ENCODE measurements at places on chromosomes 7 and 10.

GRCh38 chr10:23610626-23611307 lies 171.9 kb downstream of the OTUD1 start:
- H3K27ac ChIP-seq, result peak overlapping the region; percentile 32
- no peak overlapping the region for H3K4me3 ChIP-seq
- H3K4me1 ChIP-seq, result no peaks in the 10 kb centered on the region

DNA sequence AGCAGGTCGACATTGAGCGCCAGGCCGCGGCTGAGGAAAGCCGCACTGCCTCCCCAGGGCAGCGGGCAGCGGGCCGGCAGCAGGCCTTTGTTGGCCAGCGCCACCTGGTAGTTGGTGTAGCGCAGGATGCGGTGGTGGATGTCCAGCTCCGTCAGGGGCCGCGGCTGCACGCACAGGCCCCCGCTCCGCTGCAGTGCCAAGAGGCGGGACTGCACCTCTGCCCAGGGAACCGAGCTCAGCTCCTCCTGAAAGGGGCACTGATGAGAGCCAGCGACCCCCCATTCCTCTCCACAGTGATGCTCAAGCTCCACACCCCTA lies 5.2 kb downstream of the ATG9B start:
- no peak for DNase-seq
- H3K27ac ChIP-seq, result no peak overlapping the region
- peaks cover 29% of the 10 kb centered on the region for H3K4me1 ChIP-seq
- H3K27me3 ChIP-seq, result peaks cover 52% of the 10 kb centered on the region
- peak overlapping the region; percentile 43 for H3K4me3 ChIP-seq
- no peaks in the 10 kb centered on the region for H3K36me3 ChIP-seq

DNA sequence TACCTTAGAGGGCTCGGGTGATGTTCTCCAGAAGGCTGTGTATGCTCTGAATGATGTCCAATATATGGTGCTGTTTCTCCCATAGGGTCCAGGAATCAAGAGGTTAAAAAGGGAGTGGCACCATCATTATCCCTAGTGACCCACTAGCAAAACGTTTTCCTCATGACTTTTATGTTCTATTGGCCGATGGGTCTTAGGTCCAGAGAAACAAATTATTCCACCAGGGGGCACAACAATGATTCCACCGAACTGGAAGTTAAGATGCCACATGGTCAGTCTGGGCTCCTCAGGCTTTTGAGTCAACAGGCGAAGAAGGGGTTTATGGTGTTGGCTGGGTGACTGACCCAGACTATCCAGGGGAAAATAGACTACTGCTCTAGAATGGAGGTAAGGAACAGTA lies 256.1 kb downstream of the COBL start:
- DNase-seq, result no peak
- no peaks in the 10 kb centered on the region for H3K4me1 ChIP-seq
- H3K27ac ChIP-seq, result no peak overlapping the region
- no peaks in the 10 kb centered on the region for H3K36me3 ChIP-seq
- no peaks in the 10 kb centered on the region for H3K27me3 ChIP-seq

DNA sequence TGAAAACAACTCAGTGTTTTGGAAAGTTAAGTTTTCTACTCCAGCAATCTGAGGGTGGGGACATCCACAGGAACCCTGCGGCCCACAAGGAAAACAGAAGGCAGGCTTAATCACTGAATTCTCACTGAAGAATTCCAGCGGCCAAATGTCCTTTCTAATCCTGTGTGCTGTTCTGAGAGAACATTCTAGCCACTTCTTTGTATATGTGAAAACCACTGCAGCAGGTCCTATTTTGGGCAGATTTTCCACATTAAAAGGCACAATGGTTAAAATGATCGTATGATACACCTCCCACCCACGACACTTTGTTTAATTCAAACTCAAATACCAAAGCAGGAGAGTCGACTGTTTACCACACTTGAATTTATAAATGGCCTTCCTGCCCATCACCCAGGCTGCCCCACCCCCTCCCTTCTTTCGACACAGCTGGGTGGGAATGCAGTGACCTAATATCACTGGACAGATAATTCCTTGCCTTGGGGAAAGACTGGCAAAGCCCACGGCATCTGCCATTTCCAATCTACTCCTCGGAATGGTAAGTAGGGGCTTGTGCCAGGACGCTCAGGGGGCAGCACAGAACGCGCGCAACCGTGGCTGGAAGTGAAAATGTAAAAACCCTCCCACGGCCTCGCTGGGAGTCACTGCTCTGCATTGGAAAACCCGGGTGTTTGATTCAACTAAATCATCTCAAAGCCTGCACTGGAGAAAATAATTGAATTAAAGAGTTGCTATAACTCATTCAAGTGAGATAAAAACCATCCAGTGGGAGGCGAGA lies 67.0 kb downstream of the CTBP2 start:
- H3K27ac ChIP-seq, result peak overlapping the region; percentile 53
- H3K4me1 ChIP-seq, result peaks cover 33% of the 10 kb centered on the region
- no peak overlapping the region for H3K4me3 ChIP-seq
- H3K27me3 ChIP-seq, result no peaks in the 10 kb centered on the region
- H3K36me3 ChIP-seq, result no peaks in the 10 kb centered on the region

GRCh38 chr10:131666091-131666490 lies 234.7 kb upstream of the PPP2R2D start:
- no peak overlapping the region for H3K4me3 ChIP-seq
- no peaks in the 10 kb centered on the region for H3K36me3 ChIP-seq
- no peak for DNase-seq
- peaks cover 4% of the 10 kb centered on the region for H3K27me3 ChIP-seq
- no peak overlapping the region for H3K27ac ChIP-seq

GRCh38 chr7:131109011-131109758 lies 218.5 kb upstream of the MKLN1 start:
- no peaks in the 10 kb centered on the region for H3K36me3 ChIP-seq
- peak overlapping the region; percentile 99 for H3K4me3 ChIP-seq
- peaks cover 47% of the 10 kb centered on the region for H3K4me1 ChIP-seq
- peak overlapping the region; percentile 100 for H3K27ac ChIP-seq

GRCh38 chr7:151468217-151469018 lies 28.5 kb upstream of the CRYGN start:
- peaks cover 4% of the 10 kb centered on the region for H3K4me1 ChIP-seq
- H3K4me3 ChIP-seq, result no peak overlapping the region
- H3K27ac ChIP-seq, result no peak overlapping the region
- H3K27me3 ChIP-seq, result no peaks in the 10 kb centered on the region

- H3K36me3 ChIP-seq, result no peaks in the 10 kb centered on the region
- H3K4me3 ChIP-seq, result no peak overlapping the region
- H3K4me1 ChIP-seq, result peaks cover 6% of the 10 kb centered on the region
- H3K27me3 ChIP-seq, result no peaks in the 10 kb centered on the region
Measured at GRCh38 chr7:33448035-33448434, 318.7 kb downstream of the BBS9 start.

GRCh38 chr7:20798081-20798693 lies 11.5 kb upstream of the SP8 start:
- no peaks in the 10 kb centered on the region for H3K36me3 ChIP-seq
- no peak overlapping the region for H3K27ac ChIP-seq
- peaks cover 80% of the 10 kb centered on the region for H3K27me3 ChIP-seq
- DNase-seq, result no peak
- H3K4me3 ChIP-seq, result peak overlapping the region; percentile 60

DNA sequence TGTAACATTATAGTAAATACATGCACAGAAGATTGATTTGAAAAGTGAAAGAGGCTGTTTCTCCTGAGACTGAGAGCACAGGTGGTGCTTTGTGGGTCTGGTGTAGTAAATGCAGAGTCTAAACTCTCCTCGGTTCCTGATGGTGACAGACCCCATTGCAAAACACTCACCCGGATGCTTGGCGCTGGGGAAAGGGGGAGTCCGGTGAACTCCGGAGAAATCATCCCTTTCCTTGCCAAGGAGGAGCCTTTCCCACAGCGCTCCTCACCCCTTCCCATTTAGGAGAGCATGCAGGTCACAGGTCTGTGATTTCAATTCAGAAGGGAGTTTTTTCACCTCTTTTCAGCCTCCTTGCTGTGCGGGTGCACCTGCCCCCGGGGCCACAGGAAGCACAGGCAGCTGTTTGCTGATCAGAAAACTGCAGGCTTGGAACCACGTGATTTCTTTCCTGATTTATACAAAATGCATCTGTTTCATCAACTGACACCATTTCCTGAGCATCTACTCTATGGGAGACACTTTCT lies 75.6 kb upstream of the LYZL2 start:
- no peak overlapping the region for H3K4me3 ChIP-seq
- no peaks in the 10 kb centered on the region for H3K27me3 ChIP-seq
- DNase-seq, result no peak
- no peaks in the 10 kb centered on the region for H3K4me1 ChIP-seq
- no peaks in the 10 kb centered on the region for H3K36me3 ChIP-seq

DNA sequence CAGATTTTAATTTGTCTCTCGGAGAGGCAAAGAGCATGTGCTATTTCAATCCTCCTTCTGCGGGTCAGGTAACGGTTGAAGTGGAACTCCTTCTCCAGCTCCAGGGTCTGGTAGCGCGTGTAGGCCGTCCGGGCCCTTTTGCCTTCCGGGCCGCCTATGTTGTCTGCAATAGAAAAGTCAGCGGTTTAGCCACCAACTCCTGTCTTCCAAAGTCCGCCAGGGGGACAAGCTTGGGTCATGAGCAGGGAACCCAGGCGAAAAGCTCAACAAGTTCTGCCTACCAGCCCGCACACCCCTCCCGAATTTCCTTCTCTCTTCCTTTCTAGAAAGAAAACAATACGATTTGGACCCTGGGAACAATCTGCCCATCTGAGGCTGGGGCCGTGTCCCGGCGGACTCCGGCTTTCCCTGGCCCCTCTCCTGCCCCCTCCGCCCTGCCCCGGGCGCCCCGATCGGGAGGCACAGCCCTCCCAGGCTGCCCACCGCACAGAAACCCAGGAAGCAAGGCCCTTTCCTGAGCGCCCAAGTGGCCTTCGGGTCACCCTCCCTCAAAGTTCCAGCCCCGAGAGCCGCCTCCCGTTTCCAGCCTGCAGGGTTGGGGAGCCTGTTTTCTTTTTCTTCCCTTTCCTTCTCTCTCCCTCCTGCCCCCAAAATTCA lies 1.4 kb downstream of the HOXA5 start:
- H3K27me3 ChIP-seq, result no peaks in the 10 kb centered on the region
- peaks cover 36% of the 10 kb centered on the region for H3K4me1 ChIP-seq
- peak overlapping the region; percentile 53 for H3K4me3 ChIP-seq
- no peak for DNase-seq
- peak overlapping the region; percentile 88 for H3K27ac ChIP-seq
- peaks cover 16% of the 10 kb centered on the region for H3K36me3 ChIP-seq

- no peaks in the 10 kb centered on the region for H3K36me3 ChIP-seq
- no peak for DNase-seq
- no peak overlapping the region for H3K27ac ChIP-seq
- H3K4me1 ChIP-seq, result peaks cover 18% of the 10 kb centered on the region
Measured at GRCh38 chr7:30996256-30996655, 32.5 kb downstream of the GHRHR start.

DNA sequence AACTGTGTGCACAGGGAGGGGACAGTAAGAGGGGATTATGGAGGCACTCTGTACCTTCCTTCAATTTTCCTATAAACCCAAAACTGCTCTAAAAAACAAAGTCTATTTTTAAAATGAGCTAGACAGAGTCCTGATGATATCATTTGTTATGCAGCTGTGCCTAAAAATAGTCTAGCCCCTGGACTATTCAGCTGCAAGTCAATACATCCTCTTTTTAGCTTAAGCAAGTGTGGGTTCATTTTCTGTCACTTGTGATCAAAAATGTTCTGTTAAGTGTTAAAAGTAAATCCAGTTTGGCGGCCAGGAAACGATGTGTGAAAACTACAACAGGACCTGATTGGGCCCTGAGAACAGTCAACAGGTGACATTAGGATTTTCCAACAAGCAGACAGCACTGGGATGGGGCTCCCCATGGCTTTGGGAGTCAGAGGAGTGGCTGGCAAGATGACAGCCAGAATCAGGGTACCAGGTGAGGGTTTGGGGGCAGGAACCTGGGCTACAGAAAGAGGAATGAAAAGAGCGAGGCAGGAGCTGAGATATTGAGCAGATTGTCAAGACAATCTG lies 33.9 kb downstream of the FAM107B start:
- no peak overlapping the region for H3K27ac ChIP-seq
- H3K4me1 ChIP-seq, result peaks cover 7% of the 10 kb centered on the region
- no peaks in the 10 kb centered on the region for H3K36me3 ChIP-seq
- H3K4me3 ChIP-seq, result no peak overlapping the region
- no peak for DNase-seq

GRCh38 chr7:105974471-105974870 lies 11.4 kb downstream of the CDHR3 start:
- H3K27me3 ChIP-seq, result no peaks in the 10 kb centered on the region
- no peaks in the 10 kb centered on the region for H3K36me3 ChIP-seq
- no peaks in the 10 kb centered on the region for H3K4me1 ChIP-seq
- no peak overlapping the region for H3K27ac ChIP-seq
- no peak for DNase-seq
- no peak overlapping the region for H3K4me3 ChIP-seq

DNA sequence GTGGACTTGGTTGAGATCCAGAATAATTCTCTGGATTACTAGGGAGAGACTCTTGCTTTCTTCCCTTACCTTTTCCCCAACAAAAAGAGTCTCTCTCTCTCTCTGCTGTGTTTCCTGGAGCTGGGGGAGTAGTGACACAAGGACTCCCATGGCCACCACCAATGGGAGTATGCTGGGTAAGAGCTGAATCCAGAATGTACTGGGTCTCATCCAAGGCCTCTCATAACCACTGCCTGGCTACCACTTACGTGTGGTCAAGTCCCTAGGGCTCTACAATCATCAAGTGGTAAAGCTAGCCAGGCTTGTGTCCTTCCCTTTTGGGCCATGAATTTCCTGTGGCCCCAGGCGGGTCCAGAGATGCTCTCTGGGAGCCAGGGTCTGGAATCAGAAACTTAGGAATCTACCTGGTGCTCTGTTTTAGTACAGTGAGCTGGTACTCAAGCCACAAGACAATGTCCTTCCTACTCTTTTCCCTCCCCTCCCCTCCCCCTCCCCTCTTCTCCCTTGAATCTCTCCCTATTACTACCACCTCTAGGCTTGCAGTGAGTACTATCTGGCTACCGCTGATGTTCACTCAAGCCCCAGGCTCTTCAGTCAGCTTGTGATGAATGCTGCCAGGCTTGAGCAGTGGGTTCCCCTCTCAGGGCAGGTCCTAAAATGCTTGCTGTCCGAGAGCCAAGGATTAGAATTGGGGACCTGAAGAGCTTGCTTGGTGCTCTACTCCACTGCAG lies 196.6 kb downstream of the BBS9 start:
- no peaks in the 10 kb centered on the region for H3K4me1 ChIP-seq
- no peak overlapping the region for H3K4me3 ChIP-seq
- H3K27ac ChIP-seq, result no peak overlapping the region
- DNase-seq, result no peak
- no peaks in the 10 kb centered on the region for H3K27me3 ChIP-seq

DNA sequence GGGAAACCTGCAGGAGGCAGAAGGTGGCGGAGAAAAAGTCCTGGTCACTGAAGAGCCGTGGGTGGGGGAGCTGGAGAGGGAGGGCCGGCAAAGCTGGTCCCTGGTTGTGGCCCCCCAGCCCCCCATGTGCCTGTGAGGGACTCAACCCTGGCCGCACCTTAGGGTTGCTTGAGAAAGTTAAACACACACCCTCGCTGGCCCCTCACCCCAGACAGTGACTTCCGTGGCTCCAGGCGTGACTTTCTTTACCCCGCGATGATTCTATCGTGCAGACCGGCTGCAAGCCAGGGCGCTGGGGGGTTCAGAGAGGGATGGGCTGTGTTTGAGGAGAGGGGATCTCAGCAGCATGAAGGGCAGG lies 447.6 kb upstream of the FOXK1 start:
- no peaks in the 10 kb centered on the region for H3K36me3 ChIP-seq
- DNase-seq, result no peak
- no peaks in the 10 kb centered on the region for H3K4me1 ChIP-seq
- H3K27me3 ChIP-seq, result no peaks in the 10 kb centered on the region
